ENCODE measurements at places on chromosomes 16 and 17.
A peak's percentile ranks its signal among the peaks of the same experiment; 100 is the strongest.

GRCh38 chr17:298791-299450, 53.7 kb downstream of the RPH3AL start:
- DNase-seq, result no peak

DNA sequence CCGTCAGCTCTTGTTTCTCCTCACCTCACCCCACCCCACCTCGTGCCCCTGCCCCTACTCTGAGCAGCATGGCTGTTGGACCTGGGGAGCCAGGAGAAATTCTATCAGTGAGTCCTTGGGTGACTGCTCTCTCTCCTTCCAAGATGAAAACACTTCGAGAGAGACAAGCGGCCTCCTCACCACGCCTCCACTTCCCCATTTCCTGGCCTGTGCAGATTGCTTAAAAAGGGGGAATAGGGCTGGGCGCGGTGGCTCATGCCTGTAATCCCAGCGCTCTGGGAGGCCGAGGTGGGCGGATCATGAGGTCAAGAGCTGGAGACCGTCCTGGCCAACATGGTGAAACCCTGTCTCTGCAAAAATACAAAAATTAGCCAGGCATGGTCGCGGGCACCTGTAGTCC, 9.5 kb downstream of the DLX4 start:
- no peak for DNase-seq

- DNase-seq, result no peak
Observed at GRCh38 chr17:44209786-44210341, 9.6 kb downstream of the UBTF start.

- no peak for DNase-seq
Observed at GRCh38 chr17:2517539-2517938, 5.9 kb upstream of the METTL16 start.

GRCh38 chr16:71474864-71475263, 12.8 kb upstream of the ZNF23 start:
- no peak for DNase-seq

GRCh38 chr17:5797447-5798050, 213.2 kb upstream of the NLRP1 start:
- DNase-seq, result no peak

DNA sequence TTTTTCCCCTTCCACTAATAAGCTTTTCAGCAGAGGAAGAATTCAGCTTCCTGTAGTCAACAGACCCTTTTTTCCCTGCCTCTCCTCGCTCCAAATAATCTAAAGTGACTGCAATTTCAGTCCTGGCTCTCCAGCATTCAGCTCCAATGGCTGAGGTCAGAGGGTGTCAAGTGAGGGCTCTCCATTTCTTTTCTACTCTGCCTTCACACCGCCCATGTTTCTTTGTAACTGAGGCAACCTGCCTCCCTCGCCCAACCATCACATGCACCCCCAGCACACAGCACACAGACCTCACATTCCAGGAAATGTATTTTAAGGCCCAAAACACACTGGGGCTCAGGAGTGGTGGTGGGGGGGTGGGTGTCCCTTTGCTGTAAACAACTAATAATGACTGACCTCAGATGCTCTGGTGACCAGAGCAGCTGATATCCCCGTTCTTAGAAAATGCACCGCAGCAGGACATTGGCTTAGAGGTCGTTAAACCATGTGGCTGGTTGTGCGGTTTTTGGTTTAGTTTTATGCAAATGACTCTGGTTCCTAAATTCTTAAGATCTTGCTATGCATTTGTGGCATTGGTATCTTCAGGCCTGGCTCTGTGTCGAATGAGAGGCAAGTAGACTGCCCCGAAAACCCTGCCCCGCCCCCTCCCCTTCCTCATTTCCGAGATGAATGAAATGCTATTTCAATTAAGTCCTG, 203.6 kb downstream of the ZFHX3 start:
- DNase-seq, result no peak

DNA sequence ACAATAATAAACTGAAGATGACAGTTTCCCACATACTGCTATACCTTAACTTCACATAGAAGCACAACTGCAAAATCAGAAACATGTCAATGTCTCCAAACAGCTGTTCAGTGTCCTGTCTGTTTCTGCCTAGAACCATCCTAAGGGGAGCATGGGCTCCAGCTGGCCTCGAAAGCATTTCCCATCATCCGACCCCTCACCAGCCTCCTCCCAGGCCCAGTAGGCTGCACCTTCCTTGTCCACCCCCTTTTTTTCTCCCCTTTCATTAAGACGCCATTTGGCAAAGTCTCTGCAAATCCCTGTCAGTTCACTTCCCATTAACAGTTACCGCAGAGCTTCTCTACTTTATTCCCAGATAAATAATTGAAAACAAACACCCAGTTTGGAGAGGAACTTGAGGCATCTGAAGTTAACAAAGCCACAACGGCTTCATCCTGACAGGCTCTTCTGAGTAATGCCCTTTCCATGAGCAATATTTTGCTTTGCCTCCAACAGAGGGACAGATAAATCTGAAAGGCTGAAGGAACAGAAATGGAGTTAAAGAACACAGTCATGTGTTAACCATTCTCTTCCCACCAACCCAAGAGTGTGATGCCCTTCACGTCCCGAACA, 65.3 kb downstream of the SLC39A11 start:
- no peak for DNase-seq

GRCh38 chr16:85310868-85311585, 198.8 kb upstream of the CIBAR2 start:
- DNase-seq, result no peak

- DNase-seq, result no peak
Observed at GRCh38 chr17:13537167-13537731, 64.5 kb downstream of the HS3ST3A1 start.

DNA sequence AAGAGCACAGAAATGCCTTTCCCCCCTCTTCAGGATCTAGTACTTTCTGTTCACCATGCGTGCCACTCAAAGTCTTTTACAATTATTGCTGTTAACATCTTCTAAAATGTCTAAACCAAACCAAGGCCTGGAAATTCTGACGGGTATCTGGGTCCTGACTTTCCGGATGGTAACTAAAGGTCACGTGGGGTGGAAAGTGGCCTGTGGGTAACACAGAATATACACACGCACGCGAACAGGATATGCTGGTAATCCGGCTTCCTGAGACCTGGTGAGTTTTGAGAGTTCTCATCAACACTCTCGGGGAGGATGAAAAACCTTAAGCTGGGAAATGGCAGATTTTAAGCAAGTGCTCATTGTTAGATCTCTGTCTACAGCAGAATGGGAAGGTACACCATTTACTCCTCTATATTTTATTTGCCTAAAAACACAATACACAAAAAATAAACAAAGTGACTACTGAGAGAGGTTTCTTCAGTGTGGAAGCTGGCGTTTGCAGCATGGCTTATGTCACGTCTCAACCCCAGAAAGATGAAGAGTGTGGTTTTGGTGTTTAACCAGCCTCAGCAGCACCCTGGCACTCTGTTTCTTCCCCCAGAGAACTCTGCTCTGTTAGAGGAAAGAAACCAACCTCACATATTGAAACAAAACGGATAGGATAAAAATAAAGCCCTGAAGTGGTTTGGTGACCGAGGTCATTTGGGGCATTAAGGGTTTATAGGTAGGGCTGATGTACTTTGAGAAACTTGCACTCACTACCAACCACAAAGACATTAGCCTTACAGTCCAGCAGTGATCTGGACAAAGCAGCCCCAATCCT, 37.3 kb downstream of the SMG6 start:
- peak; percentile 72 for DNase-seq

DNA sequence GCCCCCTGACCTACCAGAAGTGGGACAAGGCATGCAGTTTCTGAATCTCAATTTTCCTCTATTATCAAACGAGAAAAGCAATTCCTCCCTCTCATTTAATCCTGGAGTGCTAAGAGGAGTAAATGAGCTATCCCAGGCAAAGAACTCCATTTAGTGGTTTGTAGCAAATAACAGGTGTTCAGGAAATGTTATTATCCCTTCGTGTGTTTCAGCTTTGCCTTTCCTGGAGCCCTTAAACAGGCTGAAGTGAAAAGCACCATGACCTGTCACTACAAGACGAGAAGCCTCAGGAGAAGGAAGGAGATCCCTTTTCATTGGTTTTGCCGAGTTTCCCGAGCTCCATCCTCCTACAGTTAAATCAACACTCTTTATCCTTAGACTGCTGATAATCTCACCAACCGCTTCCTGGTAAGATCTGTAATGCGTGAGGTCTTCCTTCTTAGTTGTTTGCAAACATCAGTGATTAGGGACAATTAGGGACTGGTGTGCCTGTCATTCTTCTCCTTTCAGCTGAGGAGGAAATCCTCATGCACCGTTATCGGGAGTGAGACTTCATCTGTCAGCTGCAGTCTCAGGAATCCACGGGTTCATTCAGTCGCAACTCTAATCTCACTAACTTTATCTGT, 30.8 kb upstream of the MYOCD start:
- DNase-seq, result no peak

DNA sequence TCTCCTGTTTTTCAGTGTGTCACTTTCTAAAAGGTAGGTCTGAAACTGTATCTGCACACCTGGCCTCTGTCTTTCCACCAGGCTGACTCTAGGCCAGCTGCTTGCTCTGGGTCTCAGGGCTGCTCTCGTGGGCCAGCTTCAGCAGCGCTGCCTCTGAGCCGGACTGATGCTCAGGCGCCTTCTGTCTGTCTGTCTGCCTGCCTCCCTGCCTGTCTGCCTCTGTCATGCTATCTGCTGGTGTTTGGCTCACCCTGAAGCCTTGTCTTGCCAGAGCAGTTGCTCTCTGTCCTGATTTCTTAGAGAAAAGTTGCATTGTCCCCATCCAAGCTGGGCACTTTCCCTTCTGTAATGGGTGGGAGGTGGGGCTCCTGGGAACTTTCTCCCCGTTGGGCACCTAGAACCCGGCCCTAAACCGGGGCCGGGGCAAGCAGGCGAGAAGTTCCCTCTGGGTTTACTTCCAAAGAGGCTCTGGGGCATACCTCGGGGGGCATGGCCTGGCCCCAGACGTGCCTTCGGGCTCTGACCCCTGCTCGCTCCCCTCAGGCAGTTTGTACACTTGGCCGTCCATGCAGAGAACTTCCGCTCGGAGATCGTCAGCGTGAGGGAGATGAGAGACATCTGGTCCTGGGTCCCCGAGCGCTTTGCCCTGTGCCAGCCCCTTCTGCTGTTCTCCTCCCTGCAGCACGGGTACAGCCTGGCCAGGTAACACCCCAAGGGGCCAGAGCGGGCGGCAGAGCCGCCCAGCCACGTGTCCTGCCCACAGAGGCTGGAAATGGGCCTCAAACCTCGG, 15.9 kb upstream of the ATP6V0C start:
- DNase-seq, result no peak

DNA sequence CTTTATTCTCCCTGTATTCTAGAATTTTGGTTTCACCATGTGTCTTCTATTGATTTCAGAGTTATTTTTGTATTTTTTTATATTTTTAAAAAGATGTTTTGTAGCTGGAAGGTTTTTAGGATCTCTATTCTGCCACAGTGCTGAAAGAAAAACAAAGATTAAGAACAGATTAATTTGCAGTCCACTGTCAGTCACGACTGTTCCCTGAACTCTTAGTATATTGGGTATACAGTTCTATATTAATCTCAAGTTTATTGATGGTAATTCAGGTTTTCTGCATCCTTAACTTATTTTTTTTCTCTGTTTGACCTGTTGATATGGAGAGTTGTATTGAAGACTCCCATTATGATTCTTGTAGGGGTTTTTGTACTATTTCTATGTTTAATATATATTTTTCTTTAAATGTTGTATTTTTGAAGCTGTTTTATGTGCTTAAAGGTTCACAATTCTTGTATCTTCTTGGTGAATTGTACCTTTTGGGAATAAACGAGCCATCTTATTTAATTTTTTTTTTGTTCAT, 2.9 kb downstream of the SPECC1 start:
- no peak for DNase-seq

DNA sequence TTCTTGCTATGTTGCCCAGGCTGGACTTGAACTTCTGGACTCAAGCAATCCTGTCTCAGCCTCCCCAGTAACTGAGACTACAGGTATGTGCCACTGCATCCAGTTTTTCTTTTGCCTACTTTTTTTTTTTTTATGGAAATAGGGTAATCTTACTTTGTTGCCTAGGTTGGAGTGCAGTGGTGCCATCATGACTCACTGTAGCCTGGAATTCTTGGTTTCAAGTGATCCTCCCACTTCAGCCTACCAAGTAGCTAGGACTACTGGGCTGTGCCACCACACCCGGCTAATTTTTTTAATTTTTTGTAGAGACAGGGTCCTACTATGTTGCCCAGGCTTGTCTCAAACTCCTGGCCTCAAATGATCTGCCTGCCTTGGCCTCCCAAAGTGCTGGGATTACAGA, 10.0 kb downstream of the LRRC36 start:
- DNase-seq, result no peak

GRCh38 chr17:44901411-44901921, 2.2 kb upstream of the EFTUD2 start:
- no peak for DNase-seq

All from T-helper 2 cell (primary cell).